Hepatocyte (in vitro differentiated cells): ENCODE measurements at places on chromosomes 1 and 21.

DNA sequence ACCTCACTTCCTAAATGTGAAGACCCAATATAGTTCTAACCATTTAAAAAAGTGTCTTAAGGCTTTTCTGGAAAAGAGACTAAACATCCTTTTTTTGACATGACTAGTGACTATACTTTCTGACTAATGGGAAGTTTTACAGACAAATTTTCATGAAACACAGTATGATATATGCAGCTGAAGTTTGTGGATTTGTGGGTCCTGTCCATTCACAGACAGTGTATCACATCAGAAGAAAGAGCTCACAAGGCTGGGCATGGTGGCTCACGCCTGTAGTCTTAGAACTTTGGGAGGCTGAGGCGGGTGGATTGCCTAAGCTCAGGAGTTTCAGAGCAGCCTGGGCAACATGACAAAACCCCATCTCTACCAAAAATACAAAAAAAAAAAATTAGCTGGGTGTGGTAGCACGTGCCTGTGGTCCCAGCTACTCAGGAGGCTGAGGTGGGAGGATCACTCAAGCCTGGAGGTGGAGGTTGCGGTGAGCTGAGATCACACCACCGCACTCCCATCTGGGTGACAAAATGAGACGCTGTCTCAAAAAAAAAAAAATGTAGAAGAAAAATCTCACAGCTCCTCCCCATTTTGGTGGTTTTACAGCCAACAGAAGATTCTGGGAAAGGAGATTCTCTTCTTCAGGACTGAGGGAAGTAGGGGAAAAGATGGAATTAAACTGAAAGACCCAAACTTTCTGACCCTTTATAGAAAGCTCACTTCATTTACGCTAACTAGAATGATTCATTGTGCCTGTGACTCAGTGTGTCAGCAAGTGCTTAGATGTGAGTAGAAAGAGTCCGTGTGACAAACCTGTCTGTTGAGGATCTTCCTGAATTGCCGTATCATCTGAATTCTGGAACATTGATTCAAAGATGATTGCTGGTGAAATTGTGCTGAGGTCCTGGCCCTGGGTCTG is 15.2 kb upstream of the YRDC start:
- no peaks in the 10 kb centered on the region for H3K36me3 ChIP-seq
- DNase-seq: no peak
- no peak overlapping the region for H3K4me3 ChIP-seq
- no peaks in the 10 kb centered on the region for H3K27me3 ChIP-seq
- no peak overlapping the region for H3K27ac ChIP-seq

- H3K4me1 ChIP-seq: no peaks in the 10 kb centered on the region
- no peak overlapping the region for H3K27ac ChIP-seq
- H3K27me3 ChIP-seq: no peaks in the 10 kb centered on the region
Measured at GRCh38 chr1:64112281-64112680, 91.1 kb upstream of the UBE2U start.

DNA sequence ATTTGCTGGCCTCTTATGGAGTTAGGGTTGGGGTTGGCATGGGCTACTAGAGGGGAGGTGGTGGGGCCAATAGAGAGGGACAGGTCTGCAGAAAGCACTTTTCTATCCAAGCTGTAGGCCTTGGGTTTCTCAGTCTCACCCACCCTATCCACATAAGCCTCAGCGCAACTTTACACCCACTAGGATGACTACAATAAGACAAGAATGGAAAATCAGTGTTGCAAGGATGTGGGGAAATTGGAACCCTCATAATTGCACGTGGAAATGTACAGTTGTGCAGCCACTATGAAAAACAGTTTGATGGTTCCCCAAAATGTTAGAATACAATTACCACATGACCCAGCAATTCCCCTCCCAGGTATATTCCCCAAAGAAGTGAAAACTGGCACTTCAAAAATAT is 14.0 kb upstream of the GSTM4 start:
- H3K27ac ChIP-seq: no peak overlapping the region
- peaks cover 20% of the 10 kb centered on the region for H3K4me1 ChIP-seq
- H3K36me3 ChIP-seq: no peaks in the 10 kb centered on the region

GRCh38 chr1:182823220-182823619 is 15.9 kb upstream of the DHX9 start:
- H3K4me1 ChIP-seq: no peaks in the 10 kb centered on the region
- H3K27ac ChIP-seq: no peak overlapping the region
- H3K4me3 ChIP-seq: no peak overlapping the region
- no peak for DNase-seq
- H3K36me3 ChIP-seq: no peaks in the 10 kb centered on the region
- no peaks in the 10 kb centered on the region for H3K27me3 ChIP-seq

- DNase-seq: no peak
- no peaks in the 10 kb centered on the region for H3K36me3 ChIP-seq
- H3K27ac ChIP-seq: no peak overlapping the region
- no peaks in the 10 kb centered on the region for H3K27me3 ChIP-seq
Measured at GRCh38 chr1:204390751-204391466, 20.7 kb downstream of the PPP1R15B start.

GRCh38 chr1:246969621-246970020 is 37.9 kb upstream of the AHCTF1 start:
- no peaks in the 10 kb centered on the region for H3K4me1 ChIP-seq
- no peak overlapping the region for H3K27ac ChIP-seq
- no peak for DNase-seq
- H3K4me3 ChIP-seq: no peak overlapping the region
- no peaks in the 10 kb centered on the region for H3K36me3 ChIP-seq

DNA sequence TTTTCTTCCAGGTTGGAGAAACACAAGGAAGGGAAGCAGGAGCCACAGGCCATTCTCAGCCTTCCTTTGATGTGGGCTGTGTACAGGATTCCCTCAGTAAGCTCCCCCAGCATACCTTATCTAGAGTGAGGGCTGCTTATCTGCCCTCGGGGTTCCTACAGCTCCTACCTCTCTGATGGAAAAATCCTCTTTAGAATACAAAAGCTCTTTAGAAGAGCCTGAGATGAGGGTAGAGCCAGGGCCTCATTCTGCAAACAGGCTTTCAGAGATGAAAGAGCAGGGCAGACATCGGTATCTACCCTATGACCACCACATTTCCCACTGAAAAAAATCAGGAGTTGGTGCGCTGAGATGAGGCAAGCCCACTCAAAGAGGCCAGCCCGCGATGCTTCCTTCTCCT is 85.1 kb downstream of the PLPP3 start:
- no peak overlapping the region for H3K4me3 ChIP-seq
- peak; percentile 53 for DNase-seq
- H3K4me1 ChIP-seq: peaks cover 11% of the 10 kb centered on the region
- H3K36me3 ChIP-seq: no peaks in the 10 kb centered on the region

GRCh38 chr1:87051965-87052364 is 137.5 kb downstream of the HS2ST1 start:
- H3K4me1 ChIP-seq: no peaks in the 10 kb centered on the region
- DNase-seq: no peak
- no peak overlapping the region for H3K27ac ChIP-seq
- no peak overlapping the region for H3K4me3 ChIP-seq

- DNase-seq: peak; percentile 64
- peaks cover 6% of the 10 kb centered on the region for H3K27me3 ChIP-seq
- peak overlapping the region; percentile 33 for H3K4me3 ChIP-seq
- H3K36me3 ChIP-seq: peaks cover under 1% of the 10 kb centered on the region
Measured at GRCh38 chr1:241518476-241519307, 863 bp downstream of the FH start.

GRCh38 chr1:180614730-180615129 is 17.1 kb upstream of the XPR1 start:
- no peak overlapping the region for H3K27ac ChIP-seq
- H3K4me3 ChIP-seq: no peak overlapping the region
- no peaks in the 10 kb centered on the region for H3K27me3 ChIP-seq
- no peaks in the 10 kb centered on the region for H3K36me3 ChIP-seq
- no peaks in the 10 kb centered on the region for H3K4me1 ChIP-seq

DNA sequence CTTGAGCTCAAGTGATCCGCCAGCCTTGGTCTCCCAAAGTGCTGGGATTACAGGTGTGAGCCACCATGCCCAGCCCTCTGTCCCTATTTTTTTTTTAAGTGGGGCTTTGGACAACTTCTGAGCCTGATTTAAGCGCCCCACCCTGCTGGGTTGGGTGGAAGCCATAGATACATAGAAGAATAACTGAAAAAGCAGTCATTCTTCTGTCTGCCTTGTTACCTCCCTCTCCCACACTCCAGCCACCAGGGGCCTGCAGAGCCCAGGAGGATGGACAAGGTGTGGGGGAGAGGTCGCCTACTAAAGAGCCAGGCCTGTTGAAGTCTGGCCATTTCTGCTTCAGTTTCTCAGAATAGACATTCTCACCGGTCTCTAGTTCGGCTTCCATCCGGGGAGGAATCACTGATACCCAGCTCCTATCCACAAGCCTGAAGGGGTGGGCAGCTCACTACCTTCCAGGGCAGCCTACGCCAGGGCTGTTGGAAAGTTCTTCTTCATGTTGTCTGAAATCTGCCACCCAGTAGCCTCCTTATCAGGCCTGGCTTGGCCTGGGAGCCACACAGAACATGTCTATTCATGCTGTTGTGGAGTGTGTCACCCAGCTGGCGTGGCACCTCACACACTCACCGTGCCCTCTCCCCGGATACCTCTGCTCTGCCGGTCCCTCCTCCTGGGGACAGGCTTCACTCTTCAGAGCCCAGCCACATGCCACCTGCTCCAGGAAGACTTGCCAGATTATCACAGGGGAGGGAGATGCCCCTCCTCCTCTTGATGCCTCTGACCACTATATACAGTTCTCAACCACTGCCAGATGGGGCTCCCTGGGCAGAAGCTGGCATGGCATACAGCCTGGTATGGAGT is 27.7 kb downstream of the KNCN start:
- no peaks in the 10 kb centered on the region for H3K36me3 ChIP-seq
- peaks cover 40% of the 10 kb centered on the region for H3K27me3 ChIP-seq
- no peak for DNase-seq

DNA sequence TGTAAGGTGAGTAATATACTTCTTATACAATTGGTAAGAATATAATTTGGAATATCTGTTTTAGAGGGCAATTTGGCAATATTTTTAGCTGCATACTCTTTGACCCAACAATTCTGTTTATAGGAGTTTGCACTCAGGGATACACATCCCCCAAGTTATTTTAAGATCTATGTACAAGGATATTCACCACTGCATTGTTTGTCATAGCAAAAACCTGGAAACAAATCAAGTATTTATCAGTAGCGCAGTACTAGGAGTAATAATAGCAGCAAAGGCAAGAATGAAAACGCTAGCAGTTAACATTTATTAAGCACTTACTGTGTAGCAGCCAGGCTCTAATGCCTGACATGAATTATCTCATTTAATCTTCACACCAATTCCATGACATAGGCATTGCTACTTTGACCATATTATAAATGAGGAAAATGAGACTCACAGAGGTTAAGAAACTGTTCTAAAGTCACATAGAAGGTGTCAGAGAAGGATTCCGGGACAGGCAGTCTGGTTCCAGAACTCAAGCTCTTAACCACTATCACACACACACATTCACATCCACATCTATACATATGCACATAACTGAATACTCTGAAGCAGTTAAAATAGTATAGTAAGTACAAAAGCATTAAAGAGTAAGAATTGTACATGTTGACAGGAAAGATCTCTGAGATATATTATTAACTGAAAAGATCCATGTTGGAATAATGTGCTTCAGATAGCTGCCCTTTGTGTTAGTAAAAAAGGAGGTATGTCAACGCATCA is 30.6 kb downstream of the PHC2 start:
- no peaks in the 10 kb centered on the region for H3K27me3 ChIP-seq
- no peak for DNase-seq
- H3K36me3 ChIP-seq: no peaks in the 10 kb centered on the region
- H3K4me1 ChIP-seq: no peaks in the 10 kb centered on the region
- H3K27ac ChIP-seq: no peak overlapping the region

GRCh38 chr1:151790940-151791651 is 796 bp upstream of the TDRKH start:
- peak overlapping the region; percentile 8 for H3K4me3 ChIP-seq
- H3K27me3 ChIP-seq: no peaks in the 10 kb centered on the region
- DNase-seq: peak; percentile 41
- no peaks in the 10 kb centered on the region for H3K36me3 ChIP-seq
- H3K27ac ChIP-seq: peak overlapping the region; percentile 0

DNA sequence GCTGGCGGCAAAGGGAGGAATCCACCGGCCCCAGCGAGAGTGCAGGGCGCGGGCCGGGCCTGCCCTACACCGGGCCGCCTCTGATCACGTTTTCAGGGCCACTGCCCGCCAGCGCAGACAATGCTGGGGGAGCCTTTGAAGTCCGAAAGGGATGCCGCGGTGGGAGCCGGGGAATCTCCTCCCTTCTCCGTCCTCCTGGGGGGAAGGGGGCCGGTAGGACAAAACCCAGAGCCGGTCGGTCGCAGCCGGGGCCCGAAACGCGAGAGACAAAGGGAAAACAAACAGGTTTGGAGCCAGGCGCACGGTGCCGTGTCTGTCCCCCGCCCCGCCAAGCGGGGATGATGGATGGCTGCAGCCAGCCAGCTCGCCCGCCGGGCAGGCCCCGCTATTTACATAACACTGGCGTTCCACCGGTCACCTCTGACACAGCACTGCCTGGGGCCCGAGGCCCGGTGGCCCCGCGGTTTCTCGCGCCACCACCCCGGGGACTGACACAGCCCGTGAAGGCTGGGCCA is 92.0 kb downstream of the CASZ1 start:
- H3K27ac ChIP-seq: no peak overlapping the region
- H3K4me1 ChIP-seq: peaks cover 7% of the 10 kb centered on the region
- peak; percentile 56 for DNase-seq
- peaks cover 21% of the 10 kb centered on the region for H3K27me3 ChIP-seq
- no peaks in the 10 kb centered on the region for H3K36me3 ChIP-seq

- H3K36me3 ChIP-seq: no peaks in the 10 kb centered on the region
- peaks cover 17% of the 10 kb centered on the region for H3K27me3 ChIP-seq
- no peak overlapping the region for H3K27ac ChIP-seq
Measured at GRCh38 chr1:18284805-18285537, 177.4 kb downstream of the IGSF21 start.

DNA sequence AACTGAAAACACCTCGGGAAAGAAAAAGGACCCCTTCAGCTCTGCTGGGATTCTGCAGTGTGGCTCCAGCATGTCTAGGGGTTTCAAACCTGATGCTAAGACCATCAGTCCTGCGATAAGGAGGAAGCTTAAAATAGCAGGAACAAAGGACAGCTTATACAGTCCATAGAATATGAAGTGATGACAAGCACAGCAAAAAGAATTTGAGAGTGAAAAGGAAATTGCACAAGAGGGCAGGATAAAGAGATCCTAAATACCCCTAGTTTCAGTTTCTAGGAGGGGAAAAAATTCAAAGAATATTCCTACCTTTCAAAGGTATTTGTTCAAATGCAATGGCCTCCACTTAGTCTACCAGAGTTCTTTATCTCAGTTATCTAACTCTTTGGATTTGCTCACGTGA is 171.4 kb downstream of the TGFB2 start:
- H3K4me1 ChIP-seq: no peaks in the 10 kb centered on the region
- no peak for DNase-seq
- H3K4me3 ChIP-seq: no peak overlapping the region
- no peaks in the 10 kb centered on the region for H3K27me3 ChIP-seq
